Natural killer cell (primary cell): ENCODE measurements at places on chromosomes 7 and 10. TPM values are rescaled to one million over a fixed set of nuclear protein-coding genes. Genes with fewer than 3 reads are reported as not detected.

GRCh38 chr10:4136121-4136520, 351.1 kb upstream of the KLF6 start:
- no peaks in the 10 kb centered on the region for H3K36me3 ChIP-seq
- DNase-seq = no peak
- no peak overlapping the region for H3K4me3 ChIP-seq

- peak; percentile 28 for DNase-seq
- H3K27ac ChIP-seq = no peak overlapping the region
- H3K27me3 ChIP-seq = no peaks in the 10 kb centered on the region
- H3K4me1 ChIP-seq = peaks cover 8% of the 10 kb centered on the region
- H3K4me3 ChIP-seq = no peak overlapping the region
Measured at GRCh38 chr10:97828721-97829120, 20.9 kb upstream of the GOLGA7B start.

GRCh38 chr7:2100278-2101208, 132.2 kb downstream of the MAD1L1 start:
- H3K27me3 ChIP-seq = no peaks in the 10 kb centered on the region
- no peaks in the 10 kb centered on the region for H3K36me3 ChIP-seq
- H3K4me1 ChIP-seq = peaks cover 73% of the 10 kb centered on the region
- peak overlapping the region; percentile 58 for H3K27ac ChIP-seq

DNA sequence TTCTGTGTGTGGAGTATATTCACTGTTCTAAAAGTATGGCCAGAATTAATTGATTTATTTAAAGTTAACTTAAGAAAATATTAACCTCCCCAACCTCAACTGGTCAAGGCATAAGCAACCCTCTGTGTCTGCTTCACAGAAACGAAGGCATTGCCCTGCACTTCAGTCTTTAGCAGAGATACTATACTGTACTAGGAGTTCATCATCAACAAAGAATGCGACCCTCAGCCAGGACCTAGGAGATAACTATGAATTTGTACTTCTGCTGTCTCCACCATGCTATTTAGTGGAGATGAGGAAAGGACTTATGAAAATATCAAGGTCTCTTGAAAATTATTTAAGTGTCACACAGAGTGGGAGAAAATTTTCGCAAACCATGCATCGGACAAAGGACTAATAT, 35.7 kb upstream of the SEMA3D start:
- no peaks in the 10 kb centered on the region for H3K36me3 ChIP-seq
- H3K4me1 ChIP-seq = no peaks in the 10 kb centered on the region

DNA sequence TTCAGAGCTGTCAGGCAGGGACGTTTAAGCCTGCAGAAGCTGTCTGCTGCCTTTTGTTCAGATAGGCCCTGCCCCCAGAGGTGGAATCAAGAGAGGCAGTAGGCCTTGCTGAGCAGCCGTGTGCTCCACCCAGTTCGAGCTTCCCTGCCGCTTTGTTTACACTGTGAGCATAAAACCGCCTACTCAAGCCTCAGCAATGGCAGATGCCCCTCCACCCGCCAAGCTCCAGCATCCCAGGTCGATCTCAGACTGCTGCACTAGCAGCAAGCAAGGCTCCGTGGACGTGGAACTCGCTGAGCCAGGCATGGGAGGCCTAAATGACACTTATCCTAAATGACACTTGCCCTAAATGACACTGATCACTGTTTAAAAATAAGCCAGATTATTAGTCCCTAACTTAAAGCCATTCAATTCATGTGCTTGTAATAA, 6.8 kb upstream of the ASB15 start:
- H3K4me3 ChIP-seq = no peak overlapping the region
- H3K36me3 ChIP-seq = no peaks in the 10 kb centered on the region
- H3K27ac ChIP-seq = no peak overlapping the region
- DNase-seq = no peak
- no peaks in the 10 kb centered on the region for H3K27me3 ChIP-seq

DNA sequence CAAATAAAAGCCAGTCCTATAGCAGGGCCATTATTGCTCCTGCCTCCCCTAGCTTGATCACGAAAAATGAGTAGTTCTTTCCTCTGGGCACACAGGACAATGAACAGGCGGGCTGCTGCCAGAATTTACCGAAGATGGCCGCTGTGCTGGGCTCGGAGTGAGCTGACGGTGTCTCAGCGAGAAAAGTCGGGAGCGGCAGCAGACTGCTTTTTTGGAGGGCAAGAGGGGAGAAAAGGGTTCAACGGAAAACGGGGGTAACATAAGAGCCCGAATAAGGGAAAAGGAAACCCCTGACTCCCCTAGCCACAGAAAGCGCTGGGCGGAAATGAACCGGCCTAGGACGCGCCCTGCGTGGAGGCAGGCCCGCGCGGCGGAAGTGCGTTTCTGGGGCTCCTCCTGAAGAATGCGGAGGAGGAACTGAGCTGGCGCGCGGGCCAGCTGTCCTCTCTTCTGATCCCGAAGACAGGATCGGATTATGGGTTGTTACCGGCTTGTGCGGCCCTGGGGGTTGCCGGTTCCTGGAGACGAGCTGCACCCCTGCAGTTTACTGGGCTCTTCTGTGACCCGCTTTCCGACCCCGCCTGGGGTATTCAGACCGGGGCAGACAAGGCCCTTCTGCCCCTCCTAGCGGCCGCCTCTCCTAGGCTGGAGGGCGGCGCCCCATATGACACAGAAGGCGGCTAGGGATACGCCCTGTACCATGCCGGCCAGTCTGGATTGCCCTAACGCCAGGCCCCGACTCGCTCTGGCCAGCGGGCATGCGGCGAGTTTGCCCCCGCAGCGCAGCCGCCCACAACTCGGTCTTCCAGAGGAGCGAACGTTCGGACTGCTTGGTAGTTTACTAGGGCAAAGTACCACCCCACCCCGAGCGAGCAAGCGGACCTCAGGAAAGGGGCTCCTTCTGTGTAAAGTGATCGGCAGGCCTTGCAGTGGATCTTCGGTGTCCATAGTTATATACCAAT, 30.1 kb upstream of the KMT2E start:
- H3K36me3 ChIP-seq = peaks cover 3% of the 10 kb centered on the region
- peak; percentile 81 for DNase-seq
- no peaks in the 10 kb centered on the region for H3K27me3 ChIP-seq
- peak overlapping the region; percentile 98 for H3K27ac ChIP-seq
- H3K4me3 ChIP-seq = peak overlapping the region; percentile 81

DNA sequence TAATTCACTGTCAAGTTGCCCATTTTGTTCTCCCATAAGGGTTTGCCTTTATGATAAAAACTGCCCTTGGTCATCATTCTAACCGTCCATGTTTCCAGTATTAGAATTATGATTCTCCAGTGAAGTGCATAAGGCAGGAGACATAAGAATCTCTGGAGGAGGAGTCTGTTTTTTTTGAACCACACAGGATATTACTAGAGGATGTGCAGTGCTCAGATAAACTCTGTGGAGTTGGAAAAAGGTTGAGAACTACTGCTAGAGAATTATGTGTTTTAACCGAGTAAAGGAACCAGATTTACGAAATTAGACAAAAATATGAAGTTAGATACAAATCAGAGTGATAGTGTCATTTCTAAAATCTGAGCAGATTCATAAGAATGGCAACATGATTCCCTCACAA, 40.5 kb downstream of the MDFIC start:
- H3K27me3 ChIP-seq = no peaks in the 10 kb centered on the region
- DNase-seq = no peak
- no peaks in the 10 kb centered on the region for H3K4me1 ChIP-seq
- no peak overlapping the region for H3K4me3 ChIP-seq
- H3K36me3 ChIP-seq = no peaks in the 10 kb centered on the region

DNA sequence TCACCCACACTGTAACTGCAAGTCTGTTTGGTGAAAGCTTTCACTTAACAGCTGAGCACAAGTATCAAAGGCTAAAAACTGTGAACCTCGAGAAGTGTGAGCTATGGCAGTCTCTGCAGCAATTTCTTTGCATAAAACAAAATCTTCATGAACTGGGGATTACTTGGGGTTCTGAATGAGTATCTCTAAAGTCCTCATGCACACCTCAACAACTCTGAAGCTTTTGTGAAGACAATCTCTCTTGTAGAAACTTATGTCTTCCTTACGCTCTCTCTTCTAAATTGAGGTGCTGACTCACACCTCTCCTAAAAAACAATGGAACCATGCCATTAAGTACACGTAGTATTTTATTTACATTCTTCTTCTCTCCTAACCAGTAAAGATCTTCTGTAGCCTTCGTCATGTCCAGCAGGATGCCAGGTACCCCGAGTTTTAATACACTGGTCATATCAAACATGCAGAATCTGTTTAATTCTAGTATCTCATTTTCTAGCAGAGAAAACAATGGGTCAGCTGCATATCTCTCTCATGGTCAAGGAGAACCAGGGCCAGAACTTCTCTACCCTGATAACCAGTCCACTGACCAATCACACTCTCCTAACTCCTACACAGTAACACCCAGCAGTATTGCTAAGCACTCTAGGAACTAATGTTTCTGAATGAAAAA, 76.9 kb downstream of the UBE2H start:
- H3K4me3 ChIP-seq = no peak overlapping the region
- no peak overlapping the region for H3K27ac ChIP-seq
- no peaks in the 10 kb centered on the region for H3K27me3 ChIP-seq
- H3K36me3 ChIP-seq = peaks cover 19% of the 10 kb centered on the region

DNA sequence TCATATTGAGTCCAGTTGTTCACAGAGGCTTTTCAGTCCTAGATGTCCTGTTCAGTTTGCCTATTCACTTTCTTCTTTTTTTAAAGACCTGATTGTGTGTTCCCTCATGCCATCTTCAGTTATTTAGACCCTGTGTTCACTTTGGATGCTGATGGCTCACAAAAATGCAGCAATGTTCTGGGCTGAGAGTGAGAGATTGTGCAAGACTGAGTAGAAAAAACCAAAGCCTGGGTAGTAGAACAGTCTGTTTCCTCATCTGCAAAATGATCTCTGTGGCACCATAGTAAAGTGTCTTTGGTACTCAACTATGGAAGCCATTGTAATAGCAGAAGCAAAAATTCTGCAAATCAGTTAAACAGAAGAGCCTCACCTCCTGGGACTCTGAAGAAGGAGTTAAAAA, 43.2 kb downstream of the AKR1B1 start:
- H3K27me3 ChIP-seq = no peaks in the 10 kb centered on the region
- H3K36me3 ChIP-seq = no peaks in the 10 kb centered on the region
- no peak for DNase-seq

GRCh38 chr7:95929710-95930280, 157.4 kb downstream of the DYNC1I1 start:
- H3K27ac ChIP-seq = no peak overlapping the region
- no peaks in the 10 kb centered on the region for H3K4me1 ChIP-seq
- H3K4me3 ChIP-seq = no peak overlapping the region

DNA sequence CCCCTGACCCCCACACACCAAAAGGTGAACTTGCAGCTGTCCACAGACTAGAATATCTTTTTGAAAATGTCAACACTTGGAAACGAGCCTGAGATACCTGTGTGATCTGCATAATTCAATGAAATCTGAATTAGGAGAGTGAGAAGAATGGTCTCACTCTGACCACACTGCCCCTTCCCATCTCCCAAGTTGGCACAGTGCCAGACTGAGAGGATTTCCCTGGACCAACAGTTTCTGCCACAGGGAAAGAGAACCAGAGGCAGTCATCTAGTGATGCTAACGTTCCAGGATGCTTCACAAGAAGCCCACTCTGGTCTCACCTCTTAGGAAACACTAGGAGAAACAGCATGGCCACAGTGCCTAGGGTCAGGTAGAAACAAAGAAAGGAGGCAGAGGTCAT, 479.0 kb downstream of the SDK1 start:
- H3K27me3 ChIP-seq = no peaks in the 10 kb centered on the region
- H3K4me3 ChIP-seq = no peak overlapping the region
- no peak for DNase-seq
- H3K27ac ChIP-seq = no peak overlapping the region
- no peaks in the 10 kb centered on the region for H3K36me3 ChIP-seq
- H3K4me1 ChIP-seq = no peaks in the 10 kb centered on the region

DNA sequence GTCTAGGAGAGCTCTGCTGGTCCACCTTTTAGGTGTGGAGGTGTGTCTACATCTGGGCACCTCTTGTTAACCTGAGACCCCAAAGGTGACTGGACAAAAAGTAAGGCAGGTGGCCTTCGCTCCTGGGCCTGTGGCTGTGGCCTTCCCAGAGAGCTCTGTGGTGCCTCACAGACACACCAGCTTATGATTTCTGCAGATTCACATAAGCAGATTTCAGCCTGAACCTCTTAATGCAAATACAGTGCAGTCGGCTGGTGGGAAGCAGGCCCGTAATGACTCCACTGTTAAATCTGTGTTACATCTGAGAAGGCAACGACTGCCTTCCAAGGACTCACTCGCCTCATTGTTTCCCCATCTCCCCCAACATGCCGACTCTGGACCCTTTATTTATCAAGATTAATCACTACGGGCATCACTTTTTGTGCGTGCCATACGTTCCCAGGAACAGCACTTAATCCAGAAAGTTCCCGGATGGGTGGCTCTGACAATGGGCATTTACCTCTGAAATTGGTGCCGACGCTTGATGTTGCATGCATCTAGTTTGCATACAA, 119.8 kb downstream of the EBF3 start:
- H3K4me1 ChIP-seq = no peaks in the 10 kb centered on the region
- H3K27me3 ChIP-seq = no peaks in the 10 kb centered on the region
- H3K36me3 ChIP-seq = no peaks in the 10 kb centered on the region
- DNase-seq = no peak
- H3K4me3 ChIP-seq = no peak overlapping the region

- no peak overlapping the region for H3K4me3 ChIP-seq
- no peak for DNase-seq
- no peaks in the 10 kb centered on the region for H3K27me3 ChIP-seq
- no peaks in the 10 kb centered on the region for H3K36me3 ChIP-seq
- H3K4me1 ChIP-seq = no peaks in the 10 kb centered on the region
- no peak overlapping the region for H3K27ac ChIP-seq
Measured at GRCh38 chr7:12839508-12840153, 152.2 kb downstream of the ARL4A start.

- H3K27me3 ChIP-seq = no peaks in the 10 kb centered on the region
- no peaks in the 10 kb centered on the region for H3K36me3 ChIP-seq
- H3K27ac ChIP-seq = no peak overlapping the region
- H3K4me3 ChIP-seq = no peak overlapping the region
- DNase-seq = no peak
Measured at GRCh38 chr7:17236171-17236570, 62.3 kb upstream of the AHR start.

DNA sequence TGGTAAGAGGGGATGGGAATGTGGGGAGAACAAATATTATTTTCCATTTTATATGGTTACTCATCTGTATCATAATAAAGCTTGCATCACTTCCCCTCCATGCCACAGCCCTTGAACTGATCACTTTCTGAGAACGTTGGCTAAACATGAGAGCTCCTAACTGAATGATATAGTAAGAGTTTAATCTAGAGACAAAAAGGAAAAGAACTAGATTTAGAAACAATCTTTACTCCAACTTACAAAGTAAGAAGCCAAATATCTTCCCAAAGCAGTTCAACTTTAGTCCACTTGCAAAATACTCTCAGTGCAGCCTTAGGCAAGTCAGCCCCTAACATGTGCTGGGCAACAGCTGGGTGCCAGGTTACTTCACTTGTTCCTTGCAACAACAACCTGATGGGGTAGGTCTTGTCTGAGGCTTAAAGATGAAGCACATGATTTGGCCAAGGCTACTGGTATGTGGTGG, 20.3 kb downstream of the SMURF1 start:
- no peaks in the 10 kb centered on the region for H3K27me3 ChIP-seq
- no peak for DNase-seq
- no peaks in the 10 kb centered on the region for H3K36me3 ChIP-seq
- peaks cover 5% of the 10 kb centered on the region for H3K4me1 ChIP-seq
- no peak overlapping the region for H3K4me3 ChIP-seq

- no peaks in the 10 kb centered on the region for H3K27me3 ChIP-seq
- no peak for DNase-seq
- peaks cover 3% of the 10 kb centered on the region for H3K4me1 ChIP-seq
- no peaks in the 10 kb centered on the region for H3K36me3 ChIP-seq
Measured at GRCh38 chr7:7922684-7923385, 45.8 kb upstream of the GLCCI1 start.

LFNG gene
- total RNA-seq = 191 TPM

GJD4 gene
- not detected for total RNA-seq

ACTR3C gene
- 7.2 TPM for total RNA-seq

ASIC3 gene
- total RNA-seq = 5.7 TPM

PALD1 gene
- not detected for total RNA-seq

GBX1 gene
- not detected for total RNA-seq

NANOS1 gene
- not detected for total RNA-seq

RGR gene
- total RNA-seq = not detected

ADD3 gene
- total RNA-seq = 344 TPM
